ENCODE measurements at places on chromosomes 4 and X.

DNA sequence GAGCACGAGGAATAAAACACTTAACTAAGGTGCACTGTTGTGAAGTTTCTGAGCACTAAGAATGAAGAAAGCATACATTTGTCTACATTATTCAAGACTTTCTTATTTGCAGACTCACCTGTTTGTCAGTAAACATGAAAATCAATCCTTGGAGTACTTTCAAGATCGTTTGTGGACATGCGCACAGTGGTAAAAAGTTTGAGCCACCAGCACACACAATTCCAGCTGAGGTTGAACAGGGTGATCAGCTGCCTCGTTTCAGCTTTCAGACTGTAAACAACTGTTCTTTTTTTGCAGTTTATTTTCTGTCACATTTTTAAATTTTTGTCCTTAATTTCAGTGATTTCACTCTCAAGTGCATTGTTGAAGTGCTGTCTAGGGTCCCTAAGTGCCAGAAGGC, 143.8 kb upstream of the VCX2 start:
- DNase-seq, result no peak

DNA sequence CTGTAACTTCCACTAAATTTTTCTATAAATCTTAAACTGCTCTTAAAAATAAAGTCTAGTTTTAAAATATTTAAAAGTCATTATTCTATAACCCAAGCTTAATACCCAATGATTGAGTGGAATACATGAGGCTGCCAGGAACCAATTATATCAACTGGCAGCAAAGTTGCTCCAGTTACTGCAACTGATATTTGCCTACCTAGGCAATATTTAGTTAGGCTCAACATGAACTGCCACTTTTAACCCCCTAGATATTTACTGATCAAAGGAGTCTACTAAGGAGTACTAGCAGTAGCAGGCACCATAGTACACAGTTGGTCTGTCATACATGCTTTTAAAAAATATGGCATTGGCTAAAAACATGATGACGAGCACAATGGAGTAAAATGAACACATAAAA, 29.9 kb upstream of the RADX start:
- DNase-seq, result no peak

GRCh38 chr4:75786938-75787337, 62.6 kb downstream of the USO1 start:
- no peak for DNase-seq

DNA sequence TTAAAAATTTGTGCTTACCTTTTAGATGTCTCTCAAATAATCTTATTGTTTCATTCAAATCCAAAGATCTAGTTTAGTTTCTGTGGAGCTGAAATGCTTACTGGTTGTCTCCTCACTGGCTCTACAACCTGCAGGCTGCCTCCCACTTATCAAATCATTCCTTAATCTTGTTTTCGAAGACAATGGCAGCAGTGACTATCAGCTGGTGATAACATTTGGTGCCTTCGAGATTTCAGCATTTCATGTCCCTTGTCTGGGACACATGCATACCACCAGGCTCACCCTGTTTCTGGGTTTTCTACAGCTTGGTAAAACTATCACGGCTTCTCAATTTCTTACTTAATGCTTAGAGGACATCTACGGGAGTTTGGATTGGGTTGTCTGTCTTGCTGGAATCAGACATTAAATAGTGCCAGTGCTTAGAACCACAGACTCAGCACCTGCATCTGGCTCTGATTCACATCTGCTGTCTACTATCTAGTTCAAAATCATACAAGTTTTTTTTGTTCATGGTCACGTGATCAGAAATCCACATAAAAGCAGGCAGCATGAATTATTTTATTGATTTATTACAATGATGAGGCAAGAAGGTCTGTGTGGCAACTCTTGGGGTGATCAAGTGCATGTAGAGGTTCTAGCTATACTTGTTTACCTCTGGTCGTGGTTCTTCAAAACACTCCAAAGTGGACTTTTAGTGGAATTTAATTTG, 32.0 kb upstream of the SMARCAD1 start:
- no peak for DNase-seq

DNA sequence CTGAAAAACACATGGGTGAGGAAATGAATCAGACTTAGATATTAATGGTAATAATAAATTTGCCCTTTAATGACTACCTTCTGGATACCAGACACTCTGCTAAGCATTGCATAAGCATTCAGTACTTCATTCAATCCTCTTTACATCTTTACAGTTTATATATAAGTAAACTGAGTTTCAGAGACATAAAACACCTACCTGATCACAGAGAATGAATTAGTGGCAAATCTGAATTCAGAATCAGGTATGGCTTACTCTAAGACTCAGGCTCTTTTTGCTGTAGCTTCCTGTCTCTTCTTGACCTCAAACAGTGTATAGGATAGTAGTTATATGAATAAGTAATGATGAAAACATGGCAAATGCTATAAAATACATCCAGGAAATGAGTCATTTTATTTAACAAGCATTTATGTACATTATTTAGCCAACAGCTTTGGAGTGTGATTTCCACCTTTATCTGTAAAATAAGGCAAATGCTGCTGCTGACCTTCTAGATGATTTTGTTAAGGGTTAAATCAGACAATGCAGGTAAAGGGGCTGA, 83.9 kb downstream of the VEGFC start:
- no peak for DNase-seq

DNA sequence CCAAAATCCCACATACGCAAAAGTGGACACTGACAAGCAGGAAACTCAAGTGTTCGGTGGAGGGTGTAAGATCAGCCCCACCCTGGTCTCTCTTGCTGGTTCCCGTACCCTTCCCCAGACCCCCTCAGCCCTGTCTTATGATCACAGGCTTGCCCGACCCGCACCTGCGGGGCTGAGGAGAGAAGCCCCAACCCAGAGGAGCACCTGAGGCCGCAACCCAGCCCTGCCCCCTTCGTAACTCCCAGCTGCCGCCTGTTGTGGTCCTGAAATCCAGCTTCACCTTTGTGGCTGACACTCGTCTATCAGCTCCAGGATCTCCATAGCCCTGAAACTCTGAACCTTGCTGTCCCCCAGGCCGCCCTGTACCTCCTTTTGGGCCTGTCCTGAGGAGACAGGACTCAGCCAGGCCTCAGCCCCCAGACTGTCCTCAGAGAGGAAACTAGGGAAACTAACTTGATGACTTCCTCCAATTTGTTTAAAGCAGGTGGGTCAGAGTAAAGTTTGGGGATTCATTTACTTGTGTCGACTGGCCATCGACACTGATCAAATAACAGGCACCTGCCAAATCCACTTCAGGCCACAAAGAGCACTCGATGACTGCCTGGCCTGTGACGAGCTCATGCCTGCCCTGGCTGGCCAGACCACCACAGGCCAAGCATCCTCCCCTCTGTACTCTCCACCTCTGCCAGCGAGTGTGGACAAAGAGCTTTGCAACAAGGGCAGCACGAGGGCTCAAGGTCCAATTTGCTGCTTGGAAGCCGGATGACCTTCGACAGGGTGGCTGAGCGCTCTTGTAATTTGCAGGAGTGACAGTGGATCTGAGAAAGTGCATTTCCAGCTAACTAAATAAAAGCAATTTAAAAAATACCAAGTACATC, 19.3 kb downstream of the DCTD start:
- no peak for DNase-seq

GRCh38 chr4:8198206-8198905, 734 bp upstream of the SH3TC1 start:
- DNase-seq, result no peak

Measured in stimulated activated CD8-positive, alpha-beta memory T cell treated with anti-CD3 and anti-CD28 coated beads, Interleukin-15, amount 100 ng/mL, for 4 hours (primary cell).